ENCODE measurements at places on chromosomes 12 and 14. TPM values are rescaled to one million over a fixed set of nuclear protein-coding genes. Genes with fewer than 3 reads are reported as not detected.

The C1QL4 gene
- 0.38 TPM for total RNA-seq

The ARHGEF25 gene
- 27.1 TPM for total RNA-seq

The ZBTB1 gene
- 40.8 TPM for total RNA-seq

The FAM186B gene
- 0.28 TPM for total RNA-seq

The RDH11 gene
- total RNA-seq, result 152 TPM

The SDSL gene
- 30.1 TPM for total RNA-seq

The CLEC1B gene
- not detected for total RNA-seq

The RTL1 gene
- total RNA-seq, result not detected

The GLT8D2 gene
- total RNA-seq, result 14.8 TPM

The CACNB3 gene
- total RNA-seq, result 10.7 TPM

Measured in regular cardiac myocyte (primary cell).